ENCODE measurements at places on chromosomes 6 and 20.
A peak's percentile ranks its signal among the peaks of the same experiment; 100 is the strongest.

GRCh38 chr20:63267691-63268090, 4.9 kb upstream of the ARFGAP1 start:
- DNase-seq = no peak

GRCh38 chr6:26215585-26216358, 128.5 kb downstream of the HFE start:
- DNase-seq = peak; percentile 17

GRCh38 chr6:165726965-165727381, 63.9 kb upstream of the PDE10A start:
- no peak for DNase-seq

GRCh38 chr20:3653921-3654320, 9.3 kb downstream of the GFRA4 start:
- DNase-seq = no peak

GRCh38 chr20:36384022-36384619, 78.0 kb downstream of the DLGAP4 start:
- no peak for DNase-seq

DNA sequence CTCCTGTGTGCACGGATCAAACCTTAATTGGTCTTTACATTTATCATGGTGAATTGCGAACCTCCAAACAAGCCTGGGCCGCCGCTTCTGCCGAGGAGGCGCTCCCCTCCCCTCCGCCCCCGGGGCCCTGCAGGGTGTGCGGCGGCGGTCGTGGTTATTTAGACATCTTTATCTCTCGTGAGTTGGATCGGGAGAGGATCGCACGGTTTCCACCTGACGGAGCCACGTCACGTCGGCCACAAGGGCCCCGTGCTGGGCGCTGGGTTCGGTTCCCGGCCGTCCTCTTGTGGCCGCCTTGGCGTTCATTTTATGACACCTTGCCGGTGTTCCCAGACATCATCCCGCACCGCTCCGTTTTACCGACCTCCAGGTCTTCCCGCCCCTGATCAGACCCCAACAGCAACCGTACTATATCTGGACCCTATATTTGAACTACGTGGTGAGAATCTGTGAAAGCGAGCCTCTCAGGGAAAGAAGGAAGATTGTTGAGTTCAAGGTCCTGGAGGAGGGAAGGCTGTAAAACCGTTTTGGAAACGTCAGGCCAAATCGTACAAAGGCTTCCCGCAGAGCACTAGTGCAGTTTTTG, 1.3 kb upstream of the CNR1 start:
- DNase-seq = no peak

- DNase-seq = no peak
These were observed 257.2 kb upstream of the ARID1B start for GRCh38 chr6:156519940-156520339.

GRCh38 chr6:21438237-21438985, 155.1 kb upstream of the SOX4 start:
- no peak for DNase-seq

- DNase-seq = no peak
These were observed 70.7 kb upstream of the SMIM29 start for GRCh38 chr6:34319471-34319885.
